ENCODE measurements at places on chromosomes 5 and 9.

- no peak for DNase-seq
Measured at GRCh38 chr9:109821711-109822110, 41.7 kb downstream of the PALM2AKAP2 start.

DNA sequence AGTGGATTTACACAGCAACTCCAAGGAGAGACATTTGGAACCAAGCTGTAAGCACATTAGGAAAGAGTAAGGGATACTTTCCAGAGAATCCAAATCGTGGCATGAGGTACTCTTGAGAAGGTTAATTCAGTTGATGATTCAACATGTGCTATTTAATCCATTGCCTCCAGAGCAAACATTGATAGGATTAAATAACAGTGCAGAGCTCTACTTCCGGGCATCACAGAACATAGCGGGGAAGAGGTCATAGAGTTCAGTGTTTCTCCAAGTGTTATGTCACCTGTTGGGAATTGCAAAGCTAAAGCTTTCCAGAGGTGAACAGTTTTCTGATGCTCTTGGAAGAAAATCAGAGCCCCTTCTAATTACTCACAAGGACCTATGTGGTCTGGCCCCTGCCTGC, 127.5 kb downstream of the PPP2R2B start:
- DNase-seq, result no peak

GRCh38 chr9:69086312-69086711, 50.8 kb downstream of the FXN start:
- no peak for DNase-seq

DNA sequence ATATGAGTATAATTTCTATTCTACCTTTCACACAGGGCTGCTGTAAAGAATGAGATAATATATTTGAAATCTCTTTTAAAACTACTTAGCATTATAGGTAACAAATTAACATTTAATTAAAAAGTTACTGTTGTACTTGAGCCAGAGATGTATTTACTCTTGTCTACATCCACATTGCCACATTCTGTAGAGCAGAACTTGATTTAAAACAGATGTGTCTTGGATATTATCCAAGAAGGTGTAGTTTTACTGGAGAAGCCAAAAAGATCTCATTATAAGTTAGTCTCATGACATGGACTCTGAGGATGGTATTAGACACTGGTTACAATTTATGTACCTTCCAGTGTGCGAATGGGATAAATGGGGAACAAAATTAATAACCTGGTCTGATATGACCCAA, 293.1 kb upstream of the CCNH start:
- no peak for DNase-seq

GRCh38 chr9:83992901-83993300, 12.3 kb downstream of the RMI1 start:
- DNase-seq, result no peak

DNA sequence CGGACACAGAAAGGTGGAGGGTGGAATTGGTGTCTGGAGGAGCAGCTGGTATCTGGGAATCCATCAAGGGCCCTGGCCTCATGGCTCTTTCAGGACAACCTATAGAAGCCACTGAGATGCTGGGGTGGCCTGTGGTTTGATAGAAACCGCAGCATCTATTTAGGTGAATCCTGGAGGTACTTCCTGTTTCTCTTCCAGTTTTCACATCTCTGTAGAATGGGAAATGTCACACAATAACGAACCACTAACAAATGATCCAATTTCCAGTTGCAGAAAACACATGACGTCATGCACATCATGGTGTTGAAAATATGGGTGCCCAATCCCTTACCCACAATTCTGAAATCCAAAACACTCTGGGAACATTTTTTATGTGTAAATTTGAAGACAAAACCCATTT, 52.2 kb downstream of the ROPN1L start:
- no peak for DNase-seq

DNA sequence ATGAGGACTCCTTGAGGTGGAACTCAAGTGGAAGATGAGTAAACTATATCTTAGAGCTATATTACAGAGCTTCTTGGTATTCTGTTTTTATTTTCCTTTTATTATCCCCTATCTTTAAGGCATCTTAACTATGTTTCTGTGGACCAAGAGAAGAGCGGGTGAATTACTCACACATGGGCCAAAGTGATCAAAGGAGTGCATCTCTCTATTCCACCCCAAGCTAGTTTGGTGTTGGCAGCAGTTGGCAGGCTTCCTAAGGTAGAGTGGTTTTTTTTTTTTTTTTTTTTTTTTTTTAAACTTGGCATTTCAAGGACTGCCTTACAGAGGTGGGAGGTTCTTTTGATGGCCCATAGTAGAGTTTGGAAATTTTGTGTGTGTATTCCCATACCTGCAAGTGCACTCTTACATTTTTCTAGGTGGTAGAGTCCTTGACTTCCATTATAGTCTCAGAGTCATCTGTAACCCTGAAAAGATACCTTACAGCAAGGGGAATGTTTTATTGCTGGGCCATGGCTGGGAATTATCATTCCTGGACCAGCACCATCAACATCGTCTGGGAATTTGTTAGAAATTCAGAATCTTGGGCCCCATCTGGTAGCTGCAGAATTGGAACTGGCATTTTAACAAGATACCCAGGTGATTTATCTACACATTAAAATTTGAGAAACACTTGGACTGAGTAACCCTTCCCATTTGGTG, 51.0 kb downstream of the ARHGAP26 start:
- no peak for DNase-seq

- no peak for DNase-seq
Measured at GRCh38 chr5:139150367-139150999, 47.7 kb downstream of the SIL1 start.

DNA sequence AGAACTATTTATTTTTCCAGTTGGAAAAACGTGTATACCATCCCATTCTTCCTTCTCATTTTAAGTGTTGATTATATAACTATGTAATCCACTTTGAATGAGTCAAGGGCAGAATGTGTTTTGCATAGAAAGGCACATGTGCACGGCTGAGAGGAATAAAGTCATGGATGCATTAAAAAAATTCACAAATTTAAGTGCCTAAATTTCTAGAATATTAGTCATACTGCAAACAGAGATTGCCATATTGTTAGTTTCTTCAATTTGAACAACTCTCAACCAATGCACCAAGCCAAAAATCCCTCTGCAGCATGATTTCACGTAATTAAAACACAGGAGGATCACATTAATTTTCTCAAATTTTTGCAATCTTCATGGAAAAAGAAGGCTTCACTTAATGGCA, 166.3 kb downstream of the MPDZ start:
- DNase-seq, result no peak

GRCh38 chr9:120490888-120491595, 88.9 kb downstream of the CDK5RAP2 start:
- DNase-seq, result no peak

- no peak for DNase-seq
Measured at GRCh38 chr9:134683714-134684374, 42.2 kb downstream of the COL5A1 start.

DNA sequence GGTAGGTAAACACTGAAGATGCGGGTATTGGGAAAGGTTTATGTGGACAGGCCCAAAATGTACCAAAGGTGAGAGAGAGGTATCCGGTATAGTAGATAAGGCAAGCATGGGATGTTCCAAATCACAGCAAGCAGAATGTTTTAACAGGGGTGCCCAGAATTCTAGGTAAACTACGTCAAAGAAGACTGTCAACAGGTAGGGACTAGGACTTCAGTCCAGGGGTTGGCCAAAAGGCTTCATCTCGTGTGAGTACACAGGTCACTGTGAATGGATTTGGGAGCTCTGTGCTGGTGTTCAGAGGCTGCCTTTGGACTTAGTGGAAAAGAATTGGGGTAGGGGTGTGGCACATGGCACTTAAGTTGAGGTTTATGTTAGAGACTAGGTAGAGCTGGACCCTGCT, 66.4 kb downstream of the PIK3R1 start:
- no peak for DNase-seq

GRCh38 chr9:69806627-69807026, 14.0 kb upstream of the CFAP95 start:
- no peak for DNase-seq

DNA sequence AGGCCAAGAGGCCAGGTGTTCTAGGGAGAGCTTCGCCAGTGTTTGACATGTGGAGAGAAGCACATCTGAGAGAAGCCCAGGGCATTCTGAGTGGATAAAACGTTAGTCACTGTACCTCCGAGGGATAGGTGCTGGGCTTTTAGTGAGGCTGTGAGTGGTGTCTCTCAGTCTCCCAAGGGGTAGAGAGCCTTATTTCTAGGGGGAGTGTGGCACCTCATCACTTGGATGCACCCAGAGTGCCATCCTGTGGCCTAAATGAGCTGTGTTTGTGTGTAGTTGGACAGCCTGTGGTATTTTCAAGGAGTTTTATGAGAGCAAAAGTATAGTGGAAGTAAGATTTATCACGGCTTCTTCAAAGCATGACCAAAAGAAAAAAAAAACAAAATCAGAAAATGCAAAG, 1046.9 kb upstream of the WWC1 start:
- DNase-seq, result no peak

- DNase-seq, result no peak
Measured at GRCh38 chr9:16398691-16399090, 471.8 kb downstream of the BNC2 start.

GRCh38 chr9:120383999-120384924, 195.7 kb downstream of the CDK5RAP2 start:
- no peak for DNase-seq

DNA sequence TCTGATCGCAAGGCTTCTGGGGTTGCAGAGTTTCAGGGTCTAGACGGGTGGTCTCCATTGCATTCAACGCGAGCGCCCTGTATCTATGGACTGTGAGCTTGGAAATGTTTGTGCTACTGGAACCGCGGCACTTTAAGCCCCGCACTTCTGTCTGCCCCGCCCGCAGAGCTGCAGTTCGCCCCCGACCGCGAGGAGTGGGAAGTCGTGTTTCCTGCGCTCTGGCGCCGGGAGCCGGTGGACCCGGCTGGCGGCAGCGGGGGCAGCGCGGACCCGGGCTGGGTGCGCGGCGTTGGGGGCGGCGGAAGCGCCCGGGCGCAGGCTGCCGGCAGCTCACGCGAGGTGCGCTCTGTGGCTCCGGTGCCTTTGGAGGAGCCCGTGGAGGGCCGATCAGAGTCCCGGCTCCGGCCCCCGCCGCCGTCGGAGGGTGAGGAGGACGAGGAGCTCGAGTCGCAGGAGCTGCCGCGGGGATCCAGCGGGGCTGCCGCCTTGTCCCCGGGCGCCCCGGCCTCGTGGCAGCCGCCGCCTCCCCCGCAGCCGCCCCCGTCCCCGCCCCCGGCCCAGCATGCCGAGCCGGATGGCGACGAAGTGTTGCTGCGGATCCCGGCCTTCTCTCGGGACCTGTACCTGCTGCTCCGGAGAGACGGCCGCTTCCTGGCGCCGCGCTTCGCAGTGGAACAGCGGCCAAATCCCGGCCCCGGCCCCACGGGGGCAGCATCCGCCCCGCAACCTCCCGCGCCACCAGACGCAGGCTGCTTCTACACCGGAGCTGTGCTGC, 1.0 kb downstream of the ADAMTS19 start:
- DNase-seq, result no peak

GRCh38 chr5:172059661-172060100, 53.2 kb upstream of the FBXW11 start:
- DNase-seq, result no peak

- DNase-seq, result no peak
Measured at GRCh38 chr9:79452265-79452664, 119.5 kb upstream of the TLE4 start.
